ENCODE measurements at places on chromosomes 13 and 19.

DNA sequence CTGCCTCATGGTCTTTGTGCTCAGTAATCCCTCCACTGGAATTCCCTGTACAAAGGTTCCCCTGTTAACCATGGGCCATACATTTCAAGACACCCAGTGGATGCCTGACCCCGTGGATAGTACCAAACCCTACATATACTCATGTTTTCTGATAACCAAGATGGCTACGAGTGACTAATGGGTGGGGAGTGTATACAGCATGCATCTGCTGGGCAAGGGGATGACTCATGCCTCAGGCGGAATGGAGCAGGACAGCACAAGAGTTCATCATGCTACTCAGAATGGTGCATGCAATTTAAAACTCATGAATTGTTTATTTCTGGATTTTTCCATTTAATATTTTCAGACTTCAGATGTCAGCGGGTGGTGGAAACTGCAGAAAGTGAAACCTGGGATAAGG is 13.3 kb upstream of the FGF9 start:
- no peaks in the 10 kb centered on the region for H3K27me3 ChIP-seq
- no peak overlapping the region for H3K27ac ChIP-seq
- H3K36me3 ChIP-seq, result no peaks in the 10 kb centered on the region
- no peak for DNase-seq
- H3K4me1 ChIP-seq, result no peaks in the 10 kb centered on the region

GRCh38 chr13:24033527-24034302 is 126.8 kb upstream of the SPATA13 start:
- H3K4me3 ChIP-seq, result no peak overlapping the region
- H3K4me1 ChIP-seq, result no peaks in the 10 kb centered on the region

DNA sequence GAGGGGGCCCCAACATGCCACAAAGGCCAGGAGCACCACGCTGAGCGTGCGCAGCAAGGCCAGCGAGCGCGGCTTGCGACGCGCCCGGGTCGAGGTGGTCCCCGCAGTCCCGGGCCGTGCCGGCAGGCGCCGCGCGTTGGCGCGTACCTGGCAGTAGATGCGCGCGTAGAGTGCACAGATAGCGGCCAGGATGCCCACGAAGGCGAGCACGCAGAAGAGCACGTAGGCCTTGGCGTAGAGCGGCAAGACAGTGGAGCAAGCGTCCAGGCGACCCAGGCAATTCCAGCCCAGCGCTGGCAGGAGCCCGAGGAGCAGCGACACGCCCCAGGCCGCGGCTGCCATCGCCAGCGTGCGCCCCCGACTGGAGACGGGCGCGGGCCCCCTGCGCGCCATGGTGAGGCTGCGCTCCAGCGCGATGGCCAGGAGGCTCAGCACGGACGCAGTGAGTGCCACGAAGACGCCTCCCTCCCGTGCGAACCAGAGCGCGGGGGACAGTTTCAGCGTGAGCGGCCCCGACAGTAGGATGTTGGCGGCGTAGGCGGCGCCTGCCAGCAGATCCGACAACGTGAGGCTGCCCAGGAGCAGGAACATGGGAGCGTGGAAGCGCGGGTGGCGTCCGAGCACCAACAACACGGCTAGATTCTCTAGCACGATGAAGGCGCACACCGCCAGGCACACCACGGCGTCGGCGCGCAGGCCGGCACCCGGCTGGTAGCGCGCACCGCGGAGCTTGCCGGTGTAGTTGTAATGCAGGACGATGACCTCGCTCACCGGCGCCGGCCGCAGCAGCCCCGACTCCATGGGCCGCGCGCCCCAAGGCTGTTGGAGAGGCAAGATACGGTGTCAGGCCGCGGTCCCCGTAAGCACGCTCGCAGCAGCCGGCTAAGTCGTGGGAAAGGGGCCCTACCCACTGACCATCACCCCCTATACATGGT is 2.8 kb downstream of the S1PR5 start:
- H3K27ac ChIP-seq, result no peak overlapping the region
- peaks cover 70% of the 10 kb centered on the region for H3K27me3 ChIP-seq
- no peaks in the 10 kb centered on the region for H3K36me3 ChIP-seq
- peak overlapping the region; percentile 59 for H3K4me3 ChIP-seq
- peak; percentile 48 for DNase-seq
- H3K4me1 ChIP-seq, result peaks cover 17% of the 10 kb centered on the region

GRCh38 chr19:15280915-15281683 is 48.9 kb upstream of the EPHX3 start:
- DNase-seq, result no peak
- H3K27me3 ChIP-seq, result no peaks in the 10 kb centered on the region
- no peaks in the 10 kb centered on the region for H3K36me3 ChIP-seq
- no peak overlapping the region for H3K27ac ChIP-seq

DNA sequence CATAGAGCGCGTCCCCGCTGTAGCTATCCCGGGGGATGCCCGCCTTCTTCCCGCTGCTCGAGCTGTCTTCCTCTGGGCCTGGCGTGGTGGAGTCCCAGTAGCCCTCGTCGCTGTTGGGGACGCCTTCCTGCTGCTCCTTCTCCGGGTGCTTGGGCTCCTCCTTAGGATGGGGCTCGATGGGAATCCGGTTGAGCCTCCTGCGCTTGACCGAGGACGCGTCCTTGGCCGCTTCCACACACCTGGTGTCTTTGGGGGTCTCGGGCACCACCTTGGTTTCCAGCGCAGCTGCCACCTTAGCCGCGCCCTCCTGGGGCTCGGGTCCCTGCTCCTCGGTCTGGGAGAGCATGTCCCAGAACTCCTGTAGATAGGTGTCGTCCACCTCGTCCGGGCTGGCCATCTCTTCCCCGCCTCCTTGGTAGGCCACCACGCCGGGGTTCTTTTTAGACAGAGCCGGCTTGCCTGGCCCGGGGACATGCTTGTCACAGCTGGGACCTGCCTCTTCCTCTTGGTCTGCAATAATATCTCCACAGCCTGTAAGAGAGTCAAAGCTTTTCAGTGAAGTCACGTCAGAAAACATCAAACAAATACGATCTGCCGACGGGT is 2.0 kb downstream of the AMER2 start:
- peaks cover 7% of the 10 kb centered on the region for H3K4me1 ChIP-seq
- no peak overlapping the region for H3K27ac ChIP-seq
- H3K36me3 ChIP-seq, result no peaks in the 10 kb centered on the region
- peak overlapping the region; percentile 53 for H3K4me3 ChIP-seq

GRCh38 chr19:35350591-35350990 is 2.9 kb downstream of the FFAR1 start:
- no peak overlapping the region for H3K4me3 ChIP-seq
- no peaks in the 10 kb centered on the region for H3K27me3 ChIP-seq
- H3K4me1 ChIP-seq, result no peaks in the 10 kb centered on the region
- no peaks in the 10 kb centered on the region for H3K36me3 ChIP-seq
- H3K27ac ChIP-seq, result no peak overlapping the region

GRCh38 chr19:33524024-33524664 is 2.6 kb upstream of the PEPD start:
- no peaks in the 10 kb centered on the region for H3K27me3 ChIP-seq
- H3K4me3 ChIP-seq, result no peak overlapping the region
- DNase-seq, result peak; percentile 46
- H3K27ac ChIP-seq, result no peak overlapping the region

- H3K4me3 ChIP-seq, result no peak overlapping the region
- peaks cover 32% of the 10 kb centered on the region for H3K4me1 ChIP-seq
- H3K27me3 ChIP-seq, result no peaks in the 10 kb centered on the region
- peak; percentile 34 for DNase-seq
- H3K27ac ChIP-seq, result no peak overlapping the region
- H3K36me3 ChIP-seq, result no peaks in the 10 kb centered on the region
Observed at GRCh38 chr19:33638167-33639034, 16.6 kb downstream of the CHST8 start.

- no peaks in the 10 kb centered on the region for H3K36me3 ChIP-seq
- no peaks in the 10 kb centered on the region for H3K27me3 ChIP-seq
- no peak overlapping the region for H3K4me3 ChIP-seq
- H3K27ac ChIP-seq, result no peak overlapping the region
Observed at GRCh38 chr13:31045286-31046081, 113.0 kb downstream of the TEX26 start.

- peaks cover 4% of the 10 kb centered on the region for H3K4me1 ChIP-seq
- H3K27me3 ChIP-seq, result no peaks in the 10 kb centered on the region
- DNase-seq, result no peak
- peak overlapping the region; percentile 81 for H3K4me3 ChIP-seq
- no peaks in the 10 kb centered on the region for H3K36me3 ChIP-seq
Observed at GRCh38 chr19:43618921-43619261, 538 bp downstream of the ZNF428 start.
